Hematopoietic multipotent progenitor cell treated with erythropoietin and hydrocortisone succinate and interleukin-3 and kit ligand, for 17 days (in vitro differentiated cells): ENCODE measurements at places on chromosomes 1 and 21.

GRCh38 chr1:232978815-232979214 lies 28.4 kb downstream of the NTPCR start:
- no peak for DNase-seq

DNA sequence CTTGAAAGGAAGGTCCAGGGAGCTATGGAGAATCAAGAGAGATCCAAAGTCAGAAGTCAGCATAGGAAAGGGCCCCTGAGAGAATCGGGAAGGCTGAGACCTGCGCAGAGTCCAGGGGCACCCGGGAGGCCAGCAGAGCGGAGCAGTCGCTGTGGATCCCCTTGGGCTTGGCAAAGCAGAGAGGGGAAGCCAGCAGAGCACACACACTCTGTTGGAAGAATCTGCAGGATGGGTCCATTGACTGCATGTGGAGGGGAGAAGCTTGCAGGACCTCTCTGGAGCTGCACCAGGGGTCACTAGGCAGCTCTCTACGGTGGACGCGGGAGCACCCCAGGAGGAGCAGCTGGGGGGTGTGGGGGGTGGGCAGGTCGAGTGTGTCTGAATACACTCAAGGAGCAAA lies 6.4 kb downstream of the RIPK4 start:
- no peak for DNase-seq

DNA sequence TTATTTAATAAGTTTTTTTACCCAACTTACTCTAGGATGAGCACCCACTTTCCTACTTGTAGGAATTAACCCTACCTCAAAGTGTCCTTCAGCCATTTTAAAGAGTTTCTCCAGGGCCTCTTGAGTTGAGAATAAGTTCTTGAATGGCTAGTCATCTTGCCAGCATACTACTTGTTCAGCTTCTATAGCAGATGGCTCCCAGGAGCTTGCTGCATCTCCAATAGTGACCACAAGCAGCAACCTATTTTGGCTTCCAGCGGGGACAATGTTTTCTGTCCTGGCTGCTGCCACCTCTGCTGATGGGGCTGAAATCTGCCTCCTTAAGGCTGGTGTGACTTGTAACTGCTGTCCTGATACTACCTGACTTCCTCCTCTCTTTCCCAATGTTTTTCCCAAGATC lies 20.8 kb upstream of the PIK3R3 start:
- DNase-seq: no peak

DNA sequence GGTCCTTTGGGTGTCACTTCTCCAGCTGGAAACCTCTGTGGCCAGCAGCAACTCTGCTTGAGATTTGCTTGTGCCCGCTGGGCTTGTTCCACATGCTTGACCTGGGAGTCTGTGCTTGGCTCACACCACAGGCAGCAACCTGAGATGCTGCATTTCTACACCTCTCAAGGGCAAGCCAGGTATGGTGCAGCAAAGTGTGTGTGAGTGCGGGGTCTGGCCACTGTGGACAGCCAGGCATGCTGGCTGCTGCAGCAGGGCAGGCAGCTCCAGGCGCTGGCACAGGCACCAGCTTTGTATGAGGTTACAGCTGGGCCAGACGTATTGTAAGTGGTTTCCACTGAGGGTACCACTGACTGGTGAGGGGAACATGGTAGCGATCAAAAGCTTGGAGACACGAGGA lies 242.0 kb downstream of the PTGER3 start:
- DNase-seq: no peak

DNA sequence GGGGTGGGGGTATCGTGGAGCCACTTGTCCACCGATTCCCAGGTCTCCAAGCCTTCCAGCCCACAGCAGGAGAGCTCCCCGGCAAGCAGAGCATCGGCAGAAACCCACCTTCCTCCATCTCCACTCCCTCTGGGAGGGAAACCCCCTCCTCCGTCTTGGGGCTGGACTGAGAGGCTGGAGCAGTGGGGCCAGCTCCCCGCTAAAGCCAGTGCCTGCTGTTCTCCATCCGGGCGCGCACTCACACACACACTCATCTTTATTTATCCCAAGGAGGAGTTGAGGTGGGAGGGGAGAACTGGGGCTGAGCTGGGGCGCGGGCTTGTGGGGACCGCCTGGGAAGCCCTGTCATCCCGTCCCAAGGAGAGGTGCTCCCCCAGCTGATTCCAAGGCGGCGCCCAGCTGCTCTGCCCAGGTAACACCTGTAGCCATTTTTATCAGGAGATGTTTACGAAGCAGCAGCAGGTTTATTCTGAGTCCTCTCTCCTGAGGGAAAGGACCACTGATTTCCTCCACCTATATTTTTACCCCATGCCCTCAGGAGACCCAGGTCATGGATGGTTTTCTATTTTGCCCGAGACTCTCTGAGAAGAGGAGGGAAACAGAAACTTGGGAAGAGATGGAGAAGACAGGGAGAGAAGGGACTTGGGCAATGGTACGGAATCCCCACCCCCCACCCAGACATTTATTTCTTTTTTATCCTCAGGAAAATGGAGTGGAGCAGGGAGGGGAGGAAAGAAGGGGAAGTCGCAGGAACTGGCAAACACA lies 2.1 kb downstream of the KCNN3 start:
- no peak for DNase-seq
